ENCODE measurements at places on chromosomes 3 and 15.

DNA sequence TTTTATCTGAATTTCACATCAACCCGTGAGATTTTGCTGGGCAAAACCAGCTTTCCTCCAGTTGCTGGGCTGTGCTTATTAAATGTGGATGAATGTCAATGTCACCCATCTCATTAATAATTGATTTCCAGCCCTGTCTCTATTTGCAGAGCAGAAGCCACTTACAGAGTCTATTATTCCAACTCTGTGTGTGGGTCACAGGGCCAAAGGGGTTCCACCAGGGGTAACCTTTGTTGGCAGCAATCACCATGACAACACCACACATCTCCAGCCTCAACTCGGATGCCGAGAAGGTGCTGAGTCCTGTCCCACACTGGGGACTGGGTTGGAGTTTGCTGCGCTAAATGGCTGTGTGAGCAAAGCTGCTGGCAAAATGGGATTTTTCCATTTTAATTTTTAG is 51.1 kb upstream of the WNT5A start:
- DNase-seq: no peak

GRCh38 chr3:64561325-64561843 is 126.4 kb downstream of the ADAMTS9 start:
- no peak for DNase-seq

DNA sequence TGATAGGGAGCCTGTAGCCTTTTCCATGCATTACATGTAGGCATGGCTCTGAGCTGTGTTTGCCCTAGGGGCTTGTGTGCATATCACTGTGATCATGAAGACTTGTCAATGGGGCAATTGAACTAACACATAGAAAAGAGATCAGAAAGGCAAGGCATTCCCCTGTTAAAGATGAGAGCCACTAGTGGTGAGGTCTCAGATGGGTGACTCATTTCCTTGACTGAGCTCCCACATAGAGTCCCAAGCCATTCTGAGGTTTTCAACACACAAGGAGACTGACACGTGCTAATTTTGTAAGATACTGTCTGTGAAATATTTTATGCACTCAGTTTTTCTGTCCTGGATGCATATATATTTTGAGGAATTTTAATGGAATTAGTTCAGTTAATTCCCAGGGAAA is 53.8 kb downstream of the SAMMSON start:
- no peak for DNase-seq

DNA sequence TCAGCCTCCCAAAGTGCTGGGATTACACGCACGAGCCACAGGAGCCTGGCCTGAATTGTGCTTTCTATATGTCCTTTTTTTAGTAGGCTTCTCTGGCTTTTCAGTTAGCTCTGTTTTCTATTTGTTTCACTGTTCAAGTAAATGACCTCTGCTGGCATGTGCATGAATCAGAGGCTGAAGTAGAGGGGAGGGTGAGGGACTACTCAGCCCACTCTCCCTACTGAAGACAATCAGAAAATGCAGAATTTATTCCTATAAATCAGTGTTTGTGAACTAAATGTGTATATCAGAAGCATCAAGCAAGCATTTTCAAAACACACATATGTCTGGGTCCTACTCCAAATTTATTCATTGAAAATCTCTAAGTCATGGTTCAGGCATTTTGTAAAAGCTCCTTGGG is 45.0 kb downstream of the ZMAT3 start:
- DNase-seq: no peak

DNA sequence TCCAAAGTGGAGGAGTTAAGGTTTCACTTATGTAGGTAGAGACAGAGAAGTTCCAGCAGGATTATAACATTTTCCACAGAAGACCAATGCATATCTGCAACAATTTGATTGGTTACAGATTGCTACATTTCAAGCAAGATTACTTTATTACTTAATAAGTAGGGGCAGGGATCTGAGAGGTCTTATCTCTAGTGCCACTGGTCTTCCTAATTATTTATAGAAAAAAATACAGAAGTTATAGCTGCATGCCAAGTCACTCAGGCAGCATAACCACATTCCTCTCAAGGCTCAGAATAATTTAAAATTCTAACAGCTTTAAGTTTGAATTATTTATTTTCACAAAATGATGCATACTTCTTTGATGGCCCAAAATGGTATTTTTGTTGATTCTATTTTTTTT is 30.5 kb downstream of the RAD54L2 start:
- no peak for DNase-seq

DNA sequence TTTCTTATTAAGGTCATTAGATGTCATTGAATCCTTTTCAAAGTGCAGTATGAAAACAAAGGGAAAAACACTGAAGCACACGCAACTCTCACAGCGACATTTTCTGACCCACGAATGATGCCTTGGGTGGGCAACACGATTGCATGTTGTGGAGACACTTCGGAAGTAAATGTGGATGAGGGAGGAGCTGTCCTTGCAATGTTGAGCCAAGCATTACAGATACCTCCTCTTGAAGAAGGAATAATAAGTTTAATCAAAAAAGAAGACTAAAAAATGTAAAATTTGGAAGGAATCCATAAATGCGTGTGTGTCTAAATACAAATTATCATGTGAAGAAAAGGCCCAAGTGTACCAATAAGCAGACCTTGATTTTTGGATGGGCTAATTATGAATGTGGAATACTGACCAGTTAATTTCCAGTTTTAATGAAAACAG is 16.9 kb downstream of the THBS1 start:
- no peak for DNase-seq

DNA sequence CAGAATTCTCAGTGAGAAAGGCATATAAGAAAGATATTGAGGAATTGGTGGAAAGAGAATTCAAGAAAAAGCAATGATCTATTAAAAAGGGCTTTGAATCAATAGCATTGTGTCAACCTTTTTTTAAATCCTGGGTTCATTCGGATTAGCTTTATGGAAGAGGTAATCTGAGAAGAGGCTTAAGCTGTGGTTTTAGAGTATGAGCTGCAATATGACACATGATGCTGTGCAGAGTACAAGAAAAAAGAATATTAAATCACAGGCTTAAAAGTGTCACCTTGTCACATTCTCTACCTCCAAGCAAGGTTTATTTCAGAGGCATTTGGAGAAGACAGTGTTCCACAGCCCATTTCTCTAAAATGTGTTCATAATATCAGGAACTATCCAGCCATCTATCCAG is 128.9 kb downstream of the RTP4 start:
- no peak for DNase-seq

- no peak for DNase-seq
These were observed 3.2 kb downstream of the KBTBD8 start for GRCh38 chr3:67001086-67001861.

GRCh38 chr15:26665957-26666791 is 106.7 kb downstream of the GABRB3 start:
- no peak for DNase-seq

DNA sequence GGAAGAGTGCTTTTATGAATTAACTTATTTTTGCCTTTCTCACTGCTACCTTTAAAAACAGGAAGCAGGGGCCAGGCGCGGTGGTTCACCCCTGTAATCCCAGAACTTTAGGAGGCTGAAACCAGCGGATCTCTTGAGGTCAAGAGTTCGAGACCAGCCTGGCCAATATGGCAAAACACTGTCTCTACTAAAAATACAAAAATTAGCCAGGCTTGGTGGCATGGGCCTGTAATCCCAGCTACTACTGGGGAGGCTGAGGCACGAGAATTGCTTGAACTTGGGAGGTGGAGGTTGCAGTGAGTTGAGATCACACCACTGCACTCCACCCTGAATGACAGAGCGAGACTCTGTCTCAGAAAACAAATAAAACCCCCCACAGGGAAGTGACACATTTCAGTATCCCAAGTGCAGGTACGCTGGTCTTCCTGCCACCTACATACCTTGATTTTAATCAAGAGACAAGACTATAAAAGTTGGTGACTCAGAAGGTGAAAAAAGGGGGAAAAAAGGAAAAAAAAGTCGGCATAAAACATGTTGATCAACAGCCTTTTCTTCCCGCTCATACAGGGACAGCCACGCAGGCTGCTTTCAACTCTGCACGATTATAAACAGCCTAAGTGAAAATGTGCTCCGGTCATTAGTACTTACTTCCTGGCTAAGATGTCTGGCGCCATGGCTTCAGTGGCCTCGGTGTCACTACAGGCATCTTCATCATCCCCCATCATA is 18.8 kb downstream of the PPP1R2 start:
- DNase-seq: no peak

GRCh38 chr3:62712746-62713145 is 162.5 kb downstream of the CADPS start:
- no peak for DNase-seq

DNA sequence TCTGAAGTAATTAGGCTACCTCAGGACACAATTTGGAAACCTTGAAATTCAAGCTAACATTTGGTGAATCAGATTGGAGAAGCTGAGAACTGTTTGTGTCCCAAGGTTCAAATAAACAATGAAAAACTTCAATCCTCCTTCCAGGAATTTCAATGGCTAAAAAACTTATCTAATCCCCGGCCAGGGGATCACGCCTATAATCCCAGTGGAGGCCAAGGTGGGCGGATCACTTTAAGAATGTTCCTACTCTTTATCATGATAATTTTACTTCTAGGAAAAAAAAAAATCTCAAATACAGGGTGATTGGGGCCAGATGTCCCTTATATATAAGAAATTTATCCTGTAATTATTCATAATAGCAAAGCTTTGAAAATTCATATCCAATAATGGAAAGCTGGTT is 139.0 kb downstream of the CPNE4 start:
- no peak for DNase-seq

DNA sequence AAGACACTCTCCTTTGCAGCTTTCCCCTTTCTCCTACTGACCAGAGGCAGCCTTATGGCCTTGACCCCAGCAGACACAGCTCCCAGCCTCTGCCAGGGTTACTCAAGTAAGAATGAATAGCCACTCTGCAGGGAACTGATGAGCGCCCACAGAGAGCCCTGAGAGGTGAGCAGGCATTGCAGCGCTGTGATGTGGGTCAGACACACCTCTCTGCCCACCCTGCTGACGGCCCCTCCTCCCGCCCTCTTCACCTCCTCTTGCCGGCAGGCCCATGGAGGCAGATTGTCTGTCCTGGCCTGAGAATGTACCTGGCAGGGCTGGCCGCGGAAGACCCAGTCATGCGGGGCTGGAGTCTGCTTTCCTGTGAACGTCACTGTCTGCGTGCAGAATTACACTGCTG is 512.6 kb upstream of the PPP2R3A start:
- no peak for DNase-seq

- DNase-seq: no peak
These were observed 21.7 kb downstream of the RBMS3 start for GRCh38 chr3:29302619-29303018.

DNA sequence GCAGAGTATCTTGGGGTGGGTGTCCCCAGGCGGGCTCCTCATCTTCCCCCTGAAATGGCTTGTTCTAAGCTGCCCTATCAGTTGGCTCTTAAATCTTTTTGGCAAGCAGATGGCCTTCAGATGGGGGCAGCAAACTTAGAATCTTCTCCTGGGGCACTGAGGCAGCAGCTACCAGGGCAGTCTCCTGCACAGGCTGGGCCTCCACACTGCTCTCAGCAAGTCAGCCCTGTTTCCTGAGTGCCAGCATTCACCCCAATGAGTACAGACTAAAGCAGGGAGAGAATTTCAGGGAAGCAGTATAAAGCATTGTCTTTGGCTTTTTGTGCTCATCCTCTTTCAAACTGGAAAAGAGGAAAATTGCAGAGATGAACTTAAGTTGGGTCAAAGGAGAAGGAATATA is 51.1 kb upstream of the APEH start:
- no peak for DNase-seq

All from activated CD8-positive, alpha-beta memory T cell treated with anti-CD3 and anti-CD28 coated beads for 1 hour (primary cell).